ENCODE measurements at places on chromosomes 1 and 21.

- DNase-seq, result no peak
Measured at GRCh38 chr1:39272798-39273469, 68.4 kb downstream of the MACF1 start.

DNA sequence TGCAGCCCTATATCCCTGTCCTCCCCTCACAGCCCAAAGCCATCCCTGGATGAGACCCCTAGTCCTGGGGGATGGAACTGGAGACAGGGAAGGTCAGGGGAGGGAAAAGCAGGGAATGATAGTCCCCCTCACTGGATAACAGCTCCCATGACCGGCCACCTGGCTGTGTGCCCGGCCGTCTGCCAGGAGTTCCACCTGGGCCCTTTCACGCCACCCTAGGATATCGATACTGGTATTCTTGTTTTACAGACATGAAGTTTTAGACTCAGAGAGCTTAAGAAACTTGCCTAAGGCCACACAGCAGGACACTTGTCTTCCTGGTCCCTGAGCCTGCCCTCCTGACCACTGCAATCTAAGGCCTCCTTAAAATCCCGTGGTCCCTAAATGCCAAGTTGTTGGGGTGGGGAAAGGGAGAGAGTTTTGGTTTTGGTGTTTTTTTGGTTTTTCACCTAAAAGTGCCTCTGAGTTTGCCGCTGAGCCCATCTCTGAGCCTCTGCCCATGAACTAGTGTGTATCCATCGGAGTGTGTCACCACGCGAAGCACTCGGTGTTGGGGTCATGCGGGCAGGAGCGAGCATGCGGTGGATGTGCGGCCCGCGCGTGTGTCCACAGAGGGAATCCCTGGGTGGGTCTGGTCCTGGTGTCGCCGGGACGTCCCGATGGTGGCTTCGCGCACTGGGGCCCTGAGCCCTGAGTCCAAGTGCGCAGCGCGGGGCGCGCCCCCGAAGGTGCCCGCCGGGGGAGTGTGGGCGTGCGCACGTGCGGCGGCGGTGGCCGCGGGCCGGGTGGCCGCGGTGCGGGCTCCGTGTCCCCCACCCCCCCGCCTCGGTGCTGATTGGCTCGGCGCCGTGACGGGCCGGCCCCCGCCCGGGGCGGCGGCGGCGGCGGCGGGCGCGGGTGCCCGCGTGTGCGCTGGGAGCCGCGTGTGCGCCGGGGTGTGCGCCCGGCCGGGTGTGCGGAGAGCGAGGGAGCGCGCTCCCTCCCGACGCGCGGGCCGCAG lies at the start of gene EPHA8:
EPHA8 (plus strand) TSS at position 906 of the 1,000 bp plus-strand sequence. CDS start 147 bp downstream, outside the sequence.
- DNase-seq, result no peak

GRCh38 chr21:35256468-35256988 lies 207.4 kb upstream of the RUNX1 start:
- DNase-seq, result peak; percentile 93

- DNase-seq, result no peak
Measured at GRCh38 chr21:31289702-31290101, 54.4 kb downstream of the TIAM1 start.

DNA sequence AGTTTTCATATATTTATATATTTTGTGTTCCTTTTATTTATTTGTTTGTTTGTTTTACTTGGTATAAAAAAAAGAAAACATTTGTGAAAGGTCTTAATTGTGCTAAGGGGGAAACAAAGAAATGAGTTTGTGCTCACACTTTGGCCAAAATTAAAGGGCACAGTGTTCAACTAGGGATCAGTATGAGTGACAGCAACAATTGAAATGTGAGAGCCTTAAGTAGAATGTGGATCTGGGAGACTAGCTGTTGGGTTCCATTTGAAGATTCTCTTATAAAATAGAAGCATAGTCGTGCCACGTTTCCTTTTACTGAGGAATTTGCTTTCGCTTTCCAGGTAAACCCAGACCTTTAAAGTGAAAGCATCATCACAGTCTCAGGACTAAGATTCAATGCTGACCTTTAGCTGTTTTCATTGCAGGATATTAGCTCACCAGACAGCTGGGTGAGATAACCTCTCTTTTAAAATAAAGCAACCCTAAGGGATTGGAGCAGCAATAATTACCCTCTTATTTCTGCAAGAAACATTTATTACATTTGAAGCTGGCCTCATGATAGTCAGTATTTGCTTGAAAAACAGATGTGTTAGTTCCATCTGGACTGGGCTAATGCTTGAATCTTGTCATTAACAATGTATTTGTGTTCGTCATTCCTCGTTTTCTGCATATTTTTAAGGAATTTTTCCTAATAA lies 37.1 kb upstream of the CD55 start:
- DNase-seq, result no peak

DNA sequence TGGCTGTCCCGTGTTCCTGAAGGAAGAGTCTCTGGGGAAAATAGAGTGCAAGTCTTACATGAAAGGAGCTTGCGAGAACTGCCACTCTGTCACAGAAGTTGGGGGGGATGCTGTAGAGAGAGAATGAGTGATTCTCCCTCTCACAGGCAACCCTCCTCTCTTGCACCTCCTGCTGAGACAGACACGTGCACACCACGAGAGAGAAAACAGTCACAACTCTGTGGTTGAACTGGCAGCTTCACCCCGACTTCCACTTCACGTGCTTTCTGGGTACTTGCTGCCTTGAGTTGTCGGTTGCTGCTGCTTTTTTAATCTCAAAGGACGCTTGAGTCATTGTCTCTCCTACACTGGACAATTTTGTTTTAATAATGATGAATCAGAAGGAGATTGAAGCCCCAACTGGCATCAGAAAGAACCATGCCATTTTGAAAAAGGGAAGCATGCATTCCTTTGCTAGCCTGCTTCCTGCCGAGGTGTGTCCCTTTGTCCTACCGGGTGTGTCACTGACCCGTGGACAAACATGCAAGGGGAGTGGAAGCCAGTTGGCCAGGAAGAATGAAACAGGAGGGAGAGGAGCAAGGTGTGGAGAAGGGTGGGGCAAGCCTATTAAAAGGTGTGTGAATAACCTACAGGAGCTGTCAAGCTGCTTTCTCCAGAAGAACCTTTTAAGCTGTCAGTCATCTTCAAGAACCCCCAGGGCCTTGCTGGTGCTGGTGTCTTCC lies 164.2 kb downstream of the CACNA1E start:
- DNase-seq, result no peak

- DNase-seq, result no peak
Measured at GRCh38 chr1:42891465-42892138, 45.2 kb downstream of the ZNF691 start.

GRCh38 chr1:220824031-220824989 lies 37.6 kb downstream of the MTARC1 start:
- peak; percentile 79 for DNase-seq

DNA sequence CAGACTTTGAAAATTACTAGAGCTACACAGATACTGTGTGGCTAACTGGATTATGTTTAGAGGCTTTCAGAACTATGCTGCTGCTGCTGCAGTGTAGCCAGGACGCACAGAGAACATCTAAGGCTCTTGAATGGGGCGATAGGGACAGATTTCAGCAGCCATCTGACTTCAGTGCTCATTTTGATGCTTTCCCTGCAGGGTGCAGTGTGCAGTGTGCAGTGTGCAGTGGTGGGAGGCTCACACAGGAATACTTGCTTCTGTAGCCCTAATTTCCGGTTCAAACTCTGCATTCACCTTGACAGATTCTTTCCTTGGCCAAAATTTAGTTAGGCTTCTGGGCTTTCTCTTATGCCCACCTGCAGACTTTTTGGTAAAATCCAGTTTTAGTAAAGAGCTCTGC lies 7.7 kb downstream of the METTL18 start:
- no peak for DNase-seq

DNA sequence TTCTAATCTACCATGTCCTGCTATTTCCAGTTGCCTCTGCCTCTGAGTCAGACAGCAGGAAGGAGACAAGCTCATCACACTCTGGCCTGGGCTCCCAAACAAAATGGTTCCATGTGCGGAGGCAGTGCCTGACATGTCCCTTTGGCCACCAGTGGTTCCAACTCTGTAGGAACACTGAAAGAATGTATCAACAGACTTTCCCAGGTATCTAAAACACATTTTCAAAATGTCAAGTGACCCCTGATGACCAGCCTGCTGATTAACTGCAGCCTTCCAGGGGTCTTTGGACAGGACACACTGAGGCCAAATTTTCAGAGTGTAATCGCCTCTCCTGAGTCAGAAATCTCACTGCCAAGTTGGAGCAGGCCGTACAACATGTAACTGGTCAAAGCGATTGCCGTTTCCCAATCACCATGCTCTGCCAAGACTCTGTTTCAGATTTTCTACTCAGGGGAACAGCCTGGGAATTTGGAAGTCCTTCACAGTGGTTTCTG lies 172.7 kb downstream of the TPR start:
- no peak for DNase-seq

DNA sequence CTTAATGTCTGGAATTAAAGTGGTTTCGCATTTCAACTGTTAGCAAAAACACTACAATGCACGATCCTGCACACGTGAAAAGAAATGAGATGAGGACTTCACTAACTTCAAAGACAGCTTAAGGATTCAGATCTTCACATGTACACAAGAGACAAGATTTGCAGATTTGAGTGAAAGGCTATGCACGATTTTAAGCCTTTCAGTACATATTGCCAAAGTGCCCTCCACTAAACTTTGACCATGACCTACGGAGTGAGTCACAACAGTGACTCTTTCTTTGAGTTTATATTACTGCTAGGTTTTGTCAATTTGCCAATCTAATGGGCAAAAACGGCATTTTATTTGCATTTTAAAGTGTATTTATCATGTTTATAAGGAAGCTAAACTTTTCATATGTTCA lies 41.2 kb upstream of the CR1L start:
- no peak for DNase-seq
